ENCODE measurements at places on chromosomes 12 and 14.

GRCh38 chr12:116304621-116305020, 27.1 kb upstream of the MED13L start:
- no peak for DNase-seq

- no peak for DNase-seq
Measured at GRCh38 chr12:93589081-93589480, 16.6 kb downstream of the SOCS2 start.

- DNase-seq, result no peak
Measured at GRCh38 chr12:132147423-132148367, 3.4 kb downstream of the NOC4L start.

GRCh38 chr14:66045572-66046021, 440.6 kb upstream of the CCDC196 start:
- DNase-seq, result no peak

DNA sequence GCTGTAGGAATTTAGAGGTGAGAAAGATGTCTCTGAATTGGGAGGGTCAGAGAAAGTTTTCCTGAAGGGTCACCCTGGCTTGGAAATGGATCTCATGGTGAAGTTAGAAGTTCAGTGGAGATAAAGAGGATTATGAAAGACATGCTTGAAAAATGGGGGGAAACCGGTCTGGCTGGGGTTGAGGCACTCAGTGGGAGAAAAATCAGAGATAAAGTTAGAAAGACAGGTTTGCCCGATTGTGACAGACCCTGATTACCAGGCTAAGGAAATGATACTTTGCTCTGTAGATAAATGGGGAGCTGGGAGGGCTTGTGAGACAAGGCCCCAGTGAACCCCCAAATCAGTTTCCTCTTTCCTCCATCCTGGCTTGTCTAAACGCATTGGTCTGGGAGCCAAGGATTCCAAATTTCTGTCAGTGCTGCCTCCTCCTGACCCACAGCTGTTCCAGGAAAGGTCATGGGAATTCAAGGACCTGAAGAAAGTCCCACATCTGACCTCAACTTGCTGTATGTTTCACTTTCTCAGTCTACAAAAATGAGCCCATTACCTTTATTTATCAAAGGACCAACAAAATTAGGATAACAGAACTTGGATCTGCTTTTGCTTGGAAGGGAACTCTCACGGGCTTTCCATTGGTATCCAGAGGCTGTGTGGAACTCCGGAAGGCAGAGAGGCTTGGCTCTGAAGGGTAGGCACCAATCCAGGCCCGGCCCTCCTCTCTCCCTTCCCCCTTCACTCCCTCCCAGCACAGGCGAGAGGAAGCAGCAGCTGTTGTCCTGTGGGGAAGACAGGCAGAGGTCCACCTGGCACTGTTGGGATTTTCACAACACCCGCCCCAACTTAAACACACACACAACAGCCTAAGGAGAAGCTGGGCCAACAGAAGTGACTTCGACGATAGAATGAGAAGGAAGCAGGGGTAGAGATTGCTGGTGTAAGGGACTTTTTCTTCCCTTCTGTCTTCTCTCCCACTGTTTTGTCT, 3.4 kb upstream of the RNASE7 start:
- DNase-seq, result no peak

- DNase-seq, result no peak
Measured at GRCh38 chr12:24803430-24804245, 145.3 kb downstream of the BCAT1 start.

DNA sequence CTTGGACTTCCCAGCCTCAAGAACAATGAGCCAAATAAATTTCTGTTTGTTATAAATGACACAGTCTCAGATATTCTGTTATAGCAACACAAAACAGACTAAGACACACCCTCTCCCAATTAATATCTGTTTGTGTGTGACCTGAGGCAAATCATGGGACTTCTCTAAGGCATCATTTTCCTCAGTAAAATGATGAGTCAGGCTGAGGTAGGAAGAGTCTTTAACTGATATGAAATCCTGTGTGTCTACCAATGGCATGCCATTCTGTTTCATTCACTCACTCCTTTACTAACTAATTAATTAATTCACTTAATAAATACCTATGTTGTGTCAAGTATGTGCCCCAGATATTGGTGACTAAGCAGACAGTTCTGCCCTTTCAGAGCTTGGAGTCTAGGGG, 258.4 kb upstream of the CRY1 start:
- no peak for DNase-seq

DNA sequence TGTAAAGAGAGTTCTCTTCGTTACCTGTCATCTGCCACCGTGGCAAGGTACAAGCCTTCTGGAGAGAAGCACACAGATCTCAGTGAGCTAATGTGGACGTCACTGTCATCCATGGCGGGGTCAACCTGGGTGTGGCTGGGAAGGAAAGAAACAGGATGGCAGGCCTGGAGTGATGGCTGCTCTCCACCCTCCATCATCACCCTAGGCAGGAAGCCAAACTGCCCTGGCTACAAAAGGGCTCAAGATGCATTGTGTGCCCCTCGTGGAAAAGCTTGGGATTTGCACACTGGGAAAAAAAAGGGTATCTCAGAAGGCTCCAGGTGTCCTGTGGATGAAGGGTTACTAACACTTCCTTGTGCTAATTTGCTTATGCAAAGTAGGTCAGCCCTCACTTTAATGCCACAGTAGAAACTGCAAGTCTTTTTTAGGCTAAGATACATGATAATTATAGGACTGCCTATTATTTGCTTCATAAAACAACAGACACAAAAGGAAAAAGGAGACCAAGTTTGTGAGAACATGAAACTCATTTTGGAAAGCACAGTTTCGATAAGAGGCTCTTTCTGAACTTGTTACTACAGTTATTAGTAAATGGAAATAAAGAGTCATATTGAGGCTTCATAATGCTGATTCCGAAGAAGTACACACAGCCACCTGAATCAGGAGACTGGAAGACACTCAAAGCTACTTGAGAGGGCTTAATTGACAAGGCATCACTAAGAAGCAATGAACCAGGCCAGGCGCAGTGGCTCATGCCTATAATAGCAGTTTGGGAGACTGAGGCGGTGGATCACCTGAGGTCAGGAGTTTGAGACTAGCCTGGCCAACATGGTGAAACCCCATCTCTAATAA, 18.9 kb downstream of the RFC5 start:
- DNase-seq, result no peak

DNA sequence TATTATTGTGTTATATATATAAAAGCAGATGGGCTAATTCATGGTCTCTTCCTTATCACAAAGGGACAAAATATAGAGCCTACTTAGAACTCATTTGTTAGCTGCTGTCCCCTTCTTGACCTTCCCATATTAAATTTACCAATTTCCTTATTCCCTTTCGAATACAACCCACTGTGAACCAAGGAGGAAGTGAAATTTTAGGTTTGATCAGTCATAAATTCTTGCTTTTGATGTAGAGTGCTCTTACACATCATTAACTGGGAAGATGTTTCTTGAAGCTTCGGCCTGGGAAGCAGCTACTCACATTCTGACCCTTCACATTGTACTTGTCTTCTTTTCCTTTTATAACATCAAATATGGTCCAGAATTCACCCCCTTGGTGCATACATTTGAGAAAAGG, 579.0 kb downstream of the LRFN5 start:
- no peak for DNase-seq

DNA sequence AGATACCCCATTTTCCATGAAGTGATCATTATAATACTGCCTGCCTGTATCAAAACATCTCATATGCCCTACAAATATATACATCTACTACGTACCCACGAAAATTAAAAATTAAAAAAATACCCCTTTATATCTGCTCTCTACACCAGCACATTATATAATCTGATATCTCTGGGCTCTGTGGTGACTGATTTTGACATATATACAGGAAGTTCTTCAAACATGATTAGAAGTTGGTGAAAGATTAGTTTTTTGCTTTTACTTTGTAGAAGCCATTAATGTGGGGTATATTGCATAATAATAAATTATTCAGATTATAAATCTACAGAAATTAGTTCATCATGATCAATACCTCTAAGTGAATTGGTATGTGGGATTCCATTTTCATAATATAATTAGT, 126.7 kb upstream of the MDM1 start:
- no peak for DNase-seq

GRCh38 chr12:118359541-118359915, 13.2 kb downstream of the TAOK3 start:
- DNase-seq, result no peak

DNA sequence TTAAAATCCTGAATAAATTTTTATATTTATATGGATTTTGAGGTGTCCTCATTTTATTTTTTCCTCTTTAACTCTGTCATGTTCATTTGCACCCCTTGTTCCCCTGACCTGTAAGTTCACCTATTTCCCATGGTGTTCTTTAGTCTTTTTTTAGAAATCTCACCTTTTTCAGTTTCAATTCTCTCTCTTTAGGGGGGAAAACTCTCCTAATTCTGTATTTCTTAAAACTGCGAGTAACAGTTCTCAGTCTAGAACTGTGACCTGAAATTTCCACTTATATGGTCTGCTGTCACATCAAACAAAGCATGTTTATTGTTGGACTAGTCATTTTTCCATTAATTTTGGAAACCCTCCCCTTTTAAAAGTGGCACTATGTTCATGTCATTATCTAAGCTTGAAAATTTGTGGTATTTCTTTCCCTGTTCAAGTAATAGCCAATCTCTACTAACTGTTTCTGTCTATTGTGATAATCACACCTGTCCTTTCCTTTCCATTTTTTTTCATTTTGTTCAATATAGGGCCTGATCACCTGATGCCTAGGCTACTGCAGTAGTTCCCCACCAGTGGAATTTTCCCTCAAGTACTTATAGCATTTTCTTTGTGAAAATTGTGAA, 14.0 kb upstream of the FBXO33 start:
- no peak for DNase-seq

DNA sequence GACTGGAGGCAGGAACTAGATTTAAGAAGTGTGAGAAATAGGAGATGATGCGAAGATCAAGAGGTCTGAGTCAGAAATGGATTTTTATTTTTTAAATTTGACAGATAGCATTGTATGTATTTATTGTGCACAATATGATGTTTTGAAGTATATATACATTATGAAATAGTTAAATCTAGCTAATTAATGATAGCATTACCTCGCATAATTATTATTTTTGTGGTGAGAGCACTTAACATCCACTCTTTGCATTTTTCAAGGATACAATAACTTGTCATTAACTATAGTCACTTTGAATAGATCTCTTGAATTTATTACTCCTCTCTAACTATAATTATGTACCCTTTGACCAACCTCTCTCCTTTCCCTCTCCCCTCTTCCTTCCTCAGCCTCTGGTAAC, 3.7 kb downstream of the SMOC1 start:
- DNase-seq, result no peak

DNA sequence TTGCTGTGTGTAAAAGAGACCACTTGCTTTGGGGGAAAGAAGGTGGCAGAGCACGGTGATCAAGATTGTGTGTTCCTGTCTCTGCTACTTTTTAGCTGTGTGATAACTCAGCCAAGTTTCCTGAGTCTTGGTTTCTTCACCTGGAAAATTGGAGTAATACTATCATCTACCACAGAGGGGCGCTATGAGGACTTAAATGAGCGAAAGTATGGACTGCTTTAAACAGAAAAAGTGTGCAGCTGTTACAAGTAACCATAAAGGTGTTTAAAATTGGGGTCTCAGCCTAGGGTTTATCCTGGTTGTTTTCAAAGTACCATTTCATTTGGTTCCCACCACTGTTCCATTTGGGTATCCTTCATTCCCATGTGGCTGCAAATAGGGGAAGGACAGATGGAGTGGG, 65.9 kb upstream of the WSCD2 start:
- DNase-seq, result no peak

DNA sequence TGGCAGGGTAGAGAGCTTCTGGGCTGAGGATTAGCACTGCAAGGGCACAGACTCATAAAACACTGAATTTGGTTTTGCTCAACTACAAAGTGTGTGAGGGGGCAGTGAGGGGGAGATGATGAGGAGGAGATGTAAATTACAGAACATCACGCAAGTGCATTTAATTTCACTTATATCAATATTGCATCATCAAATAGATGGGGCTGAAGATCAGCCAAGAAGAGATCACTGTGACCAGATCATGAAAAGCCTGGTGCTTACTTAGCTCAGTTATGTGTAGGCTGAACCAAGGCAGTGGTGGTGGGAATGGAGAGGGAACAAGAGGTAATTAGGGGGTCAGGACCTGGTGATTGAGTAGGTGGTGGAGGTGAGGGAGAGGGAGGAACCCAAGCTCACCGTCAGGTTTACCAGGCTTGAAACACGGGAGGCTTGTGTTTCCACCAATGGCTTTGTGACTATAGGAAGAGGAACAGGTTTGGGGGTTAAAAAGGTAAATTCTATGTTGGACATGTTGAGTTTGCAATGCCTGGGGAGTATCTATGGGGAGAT, 11.3 kb downstream of the FOS start:
- DNase-seq, result no peak

- no peak for DNase-seq
Measured at GRCh38 chr14:103133210-103134140, 10.2 kb downstream of the TNFAIP2 start.

- DNase-seq, result peak; percentile 51
Measured at GRCh38 chr12:27619308-27619707, 76.9 kb upstream of the REP15 start.

GRCh38 chr12:22923768-22924167, 298.8 kb downstream of the ETNK1 start:
- DNase-seq, result no peak

DNA sequence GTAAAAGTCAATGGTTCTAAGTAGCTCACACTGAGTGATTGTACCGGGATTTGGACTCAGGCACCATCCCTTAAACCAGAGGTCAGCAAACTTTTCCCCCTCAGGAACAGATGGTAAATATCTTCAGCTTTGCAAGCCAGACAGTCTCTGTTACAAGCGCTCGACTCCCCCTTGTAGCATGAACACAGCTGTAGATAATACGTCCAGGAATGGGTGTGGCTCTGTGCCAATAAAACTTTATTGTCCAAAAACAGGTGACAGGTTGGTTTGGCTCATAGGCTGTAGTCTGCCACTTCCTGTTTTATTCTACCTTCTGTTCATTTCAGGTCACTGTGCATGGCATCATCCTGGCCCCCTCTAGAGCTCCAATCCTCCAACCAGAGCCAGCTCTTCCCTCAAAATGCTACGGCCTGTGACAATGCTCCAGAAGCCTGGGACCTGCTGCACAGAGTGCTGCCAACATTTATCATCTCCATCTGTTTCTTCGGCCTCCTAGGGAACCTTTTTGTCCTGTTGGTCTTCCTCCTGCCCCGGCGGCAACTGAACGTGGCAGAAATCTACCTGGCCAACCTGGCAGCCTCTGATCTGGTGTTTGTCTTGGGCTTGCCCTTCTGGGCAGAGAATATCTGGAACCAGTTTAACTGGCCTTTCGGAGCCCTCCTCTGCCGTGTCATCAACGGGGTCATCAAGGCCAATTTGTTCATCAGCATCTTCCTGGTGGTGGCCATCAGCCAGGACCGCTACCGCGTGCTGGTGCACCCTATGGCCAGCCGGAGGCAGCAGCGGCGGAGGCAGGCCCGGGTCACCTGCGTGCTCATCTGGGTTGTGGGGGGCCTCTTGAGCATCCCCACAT, 7.6 kb downstream of the BDKRB1 start:
- no peak for DNase-seq

- no peak for DNase-seq
Measured at GRCh38 chr14:40694023-40694422, 912.7 kb upstream of the LRFN5 start.

- DNase-seq, result no peak
Measured at GRCh38 chr12:74334780-74335179, 202.9 kb upstream of the ATXN7L3B start.

- no peak for DNase-seq
Measured at GRCh38 chr12:98828802-98829600, 183.9 kb downstream of the APAF1 start.

- DNase-seq, result peak; percentile 90
Measured at GRCh38 chr12:47277972-47278448, 198.3 kb upstream of the AMIGO2 start.

- DNase-seq, result no peak
Measured at GRCh38 chr14:49953196-49953595, 60.3 kb downstream of the ARF6 start.
